Lower leg skin (tissue), 4 donors: ENCODE measurements at places on chromosomes 3 and 15. TPM values are rescaled to one million over a fixed set of nuclear protein-coding genes. Genes with fewer than 3 reads are reported as not detected.

DNA sequence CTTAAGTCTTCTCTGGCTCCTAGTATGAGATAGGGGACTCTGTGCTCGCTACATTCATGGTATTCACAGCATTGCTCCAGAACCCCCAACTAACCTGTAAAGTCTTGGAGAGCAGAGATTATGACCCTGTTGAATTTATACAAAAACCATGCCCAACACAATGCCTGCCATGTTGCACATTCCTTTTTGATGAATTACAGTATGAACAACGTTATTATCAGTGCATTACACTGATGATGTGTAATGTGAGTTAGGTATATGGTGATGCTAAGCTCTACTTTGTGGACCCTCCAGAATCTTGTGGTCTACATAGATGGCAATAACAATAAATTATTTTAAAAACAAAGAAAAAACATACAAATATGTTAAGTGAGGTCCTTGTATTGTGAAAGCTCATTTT lies 64.3 kb downstream of the EOMES start:
- DNase-seq = no peak

DNA sequence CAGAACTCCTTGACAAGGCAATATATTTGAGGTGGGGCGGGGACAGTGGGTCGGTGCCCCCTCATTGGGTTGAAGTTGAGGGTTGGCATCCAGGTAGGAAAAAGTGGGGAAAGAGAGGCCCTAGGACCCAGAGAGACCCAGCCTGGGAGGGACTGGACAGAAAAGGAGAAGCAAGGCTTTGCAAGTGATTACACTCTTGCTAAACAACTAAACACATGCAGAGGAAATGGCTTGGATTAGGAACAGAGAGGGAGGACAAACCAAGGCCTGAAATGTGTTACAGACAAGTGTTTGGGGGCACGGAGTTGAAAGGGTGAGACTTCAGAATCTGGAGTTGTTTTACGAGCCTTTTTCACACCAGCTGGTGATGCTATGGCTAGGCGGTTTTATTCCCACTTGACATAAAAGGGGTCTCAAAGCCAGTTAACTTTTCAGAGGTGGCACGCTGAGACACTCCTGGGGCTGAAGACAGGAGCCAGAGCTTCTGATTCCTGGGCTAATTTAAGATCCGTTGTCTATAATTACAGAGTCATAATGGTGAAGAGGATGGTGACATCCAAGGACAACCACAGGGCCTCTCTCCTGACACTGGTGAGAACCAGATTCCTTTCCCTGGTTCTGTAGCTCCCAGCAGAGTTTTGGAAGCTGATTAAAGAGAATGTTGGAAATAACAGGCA lies 7.7 kb upstream of the KCTD6 start:
- no peak for DNase-seq

- DNase-seq = no peak
Measured at GRCh38 chr15:97993310-97993738, 32.8 kb downstream of the ARRDC4 start.

DNA sequence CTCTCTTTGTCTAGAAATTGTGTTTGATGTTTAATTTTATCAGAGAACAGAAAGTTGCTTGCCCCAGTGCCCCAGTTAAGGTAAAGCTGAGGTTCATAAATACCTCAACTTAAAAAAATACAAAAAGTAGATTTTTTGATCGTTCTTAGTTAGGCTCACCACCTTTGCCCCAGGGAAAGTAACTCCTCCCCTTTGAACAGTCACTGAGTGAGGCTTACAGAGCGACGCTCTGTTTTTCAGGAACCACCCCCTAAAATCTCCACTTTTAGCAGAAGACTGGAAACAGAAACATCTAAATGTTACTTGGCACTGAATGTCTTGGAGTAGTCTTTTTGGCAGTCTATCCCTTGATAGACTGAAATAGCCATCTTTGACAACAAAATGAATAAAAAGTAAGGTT lies 24.9 kb downstream of the BLM start:
- no peak for DNase-seq

GRCh38 chr3:155070932-155071387 lies 9.2 kb upstream of the MME start:
- DNase-seq = peak; percentile 59

GRCh38 chr3:45227946-45228345 lies 1.9 kb upstream of the TMEM158 start:
- no peak for DNase-seq

- DNase-seq = no peak
Measured at GRCh38 chr3:134251731-134252391, 1.2 kb upstream of the RYK start.

- no peak for DNase-seq
Measured at GRCh38 chr3:110933821-110934426, 137.7 kb upstream of the NECTIN3 start.

DNA sequence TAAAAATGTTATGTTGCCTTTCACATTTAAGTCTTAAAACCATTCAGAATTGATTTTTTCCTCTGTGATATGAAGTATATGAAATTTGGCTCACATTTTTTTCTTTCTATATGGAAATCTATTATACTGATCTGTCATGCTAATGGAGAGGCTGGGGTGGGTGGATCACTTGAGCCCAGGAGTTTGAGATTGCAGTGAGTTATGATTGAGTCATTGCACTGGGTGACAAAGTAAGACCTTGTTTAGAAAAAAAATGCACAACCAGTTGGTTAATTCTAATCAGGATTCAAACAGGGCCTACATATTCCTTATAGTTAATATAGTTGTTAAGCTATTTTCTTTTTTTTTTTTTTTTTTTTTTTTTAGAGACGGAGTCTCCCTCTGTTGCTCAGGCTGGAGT lies 230.5 kb downstream of the MFSD1 start:
- no peak for DNase-seq

DNA sequence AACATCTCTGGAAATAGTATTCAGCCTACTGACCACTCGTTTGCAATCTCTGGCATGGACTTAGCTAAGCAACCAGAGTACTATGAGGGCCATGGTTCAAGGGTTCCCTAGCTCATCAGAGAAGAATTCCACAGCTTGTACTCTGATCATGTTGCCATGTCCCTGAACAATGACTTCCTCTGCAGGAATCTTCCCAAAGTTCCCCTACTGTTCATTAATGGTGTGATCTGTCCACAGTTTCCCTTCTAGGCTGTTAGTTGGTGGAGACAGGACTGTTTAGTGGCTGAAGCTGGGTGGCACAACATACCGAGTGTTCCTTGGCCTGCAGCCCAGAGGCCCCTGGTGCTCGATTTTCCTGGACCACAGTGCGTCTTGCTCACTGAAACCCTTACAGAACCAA lies 44.4 kb upstream of the GALNT15 start:
- DNase-seq = no peak

GRCh38 chr3:186381424-186382216 lies 19.6 kb upstream of the DGKG start:
- DNase-seq = no peak

GRCh38 chr15:69700380-69700779 lies 247.8 kb downstream of the RPLP1 start:
- no peak for DNase-seq

DNA sequence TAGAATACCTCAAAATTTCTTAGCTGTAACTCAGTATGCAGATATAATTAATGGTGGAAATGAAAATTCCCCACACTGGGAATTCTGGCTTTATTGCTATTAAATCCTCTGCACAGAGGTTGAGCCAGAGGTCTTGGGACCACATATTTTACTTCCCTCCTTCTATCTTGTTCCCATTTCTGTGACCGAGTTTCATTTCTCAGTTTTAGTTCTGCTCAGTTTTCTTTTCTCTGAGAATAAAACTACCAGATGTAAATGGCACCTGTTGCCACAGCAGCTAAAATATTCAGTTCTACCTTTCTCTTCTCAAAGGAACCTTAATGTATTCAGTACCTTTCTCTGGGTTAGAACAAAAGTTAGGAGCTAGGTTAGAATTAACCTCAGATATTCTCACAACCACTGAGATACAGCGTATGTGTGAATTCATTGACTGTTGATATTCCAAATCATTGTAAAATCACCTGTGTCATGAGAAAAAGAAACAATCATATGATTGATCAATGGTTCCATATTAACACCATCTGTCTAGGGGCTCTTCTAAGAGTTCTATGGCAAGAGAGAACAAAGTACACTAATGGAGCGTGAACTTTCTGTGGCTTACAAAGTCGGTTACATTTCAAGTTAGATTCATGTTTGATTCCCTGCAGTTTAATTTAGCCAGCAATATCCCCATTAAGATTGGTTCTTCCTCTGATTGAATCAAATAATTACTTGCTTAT lies 374.1 kb downstream of the EFHB start:
- no peak for DNase-seq

- DNase-seq = no peak
Measured at GRCh38 chr3:188255190-188255589, 101.2 kb downstream of the LPP start.

GRCh38 chr3:125381743-125382142 lies 6.6 kb upstream of the ZNF148 start:
- DNase-seq = no peak

GRCh38 chr3:33115024-33115768 lies 1.4 kb downstream of the CRTAP start:
- peak; percentile 95 for DNase-seq

DNA sequence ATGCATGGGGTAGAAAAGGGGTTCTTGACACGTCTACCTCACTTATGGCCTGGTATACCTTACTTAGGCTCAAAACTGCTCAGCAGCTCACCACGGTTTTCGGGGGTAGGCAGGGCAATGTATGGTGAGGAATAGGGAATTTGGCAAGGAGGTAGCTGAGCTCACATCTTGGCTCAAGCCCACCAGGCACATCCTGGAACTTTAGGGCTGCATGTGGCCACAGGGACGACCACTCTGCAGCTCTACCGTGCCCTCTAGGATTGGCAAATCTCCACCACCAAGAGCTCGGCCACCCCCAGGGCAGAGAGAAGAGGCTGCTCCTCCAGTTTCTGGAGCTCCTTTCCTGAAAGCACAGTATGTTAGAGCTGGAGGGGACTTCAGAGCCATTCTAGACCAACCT lies 69.7 kb downstream of the MRPL46 start:
- DNase-seq = no peak

DPPA4 gene
- total RNA-seq = not detected

ALDH1L1 gene
- total RNA-seq = 2.3 TPM

HDGFL3 gene
- total RNA-seq = 5.7 TPM

C3orf80 gene
- 0.39 TPM for total RNA-seq

PPP1R14D gene
- not detected for total RNA-seq

CHST2 gene
- total RNA-seq = 4.6 TPM

ECE2 gene
- total RNA-seq = not detected

BCHE gene
- total RNA-seq = 5.7 TPM

CFAP91 gene
- total RNA-seq = 2.2 TPM

TEX55 gene
- not detected for total RNA-seq

CCK gene
- total RNA-seq = not detected

SPESP1 gene
- total RNA-seq = 2.9 TPM

FEZF2 gene
- not detected for total RNA-seq
